Right atrium auricular region (tissue), 2 donors: ENCODE measurements at places on chromosomes 5 and 9. TPM values are rescaled to one million over a fixed set of nuclear protein-coding genes. Genes with fewer than 3 reads are reported as not detected.

The SELENOP gene
- total RNA-seq = 161 TPM

The FYB1 gene
- total RNA-seq = 1.8 TPM

The PCDHA5 gene
- 0.16 TPM for total RNA-seq

The ABO gene
- 1.1 TPM for total RNA-seq

The FOXI1 gene
- total RNA-seq = not detected

- no peak for DNase-seq
These were observed 162.3 kb upstream of the ZNF462 start for GRCh38 chr9:106700676-106701075.

GRCh38 chr9:2506321-2506720 is 115.3 kb upstream of the VLDLR start:
- no peak for DNase-seq

DNA sequence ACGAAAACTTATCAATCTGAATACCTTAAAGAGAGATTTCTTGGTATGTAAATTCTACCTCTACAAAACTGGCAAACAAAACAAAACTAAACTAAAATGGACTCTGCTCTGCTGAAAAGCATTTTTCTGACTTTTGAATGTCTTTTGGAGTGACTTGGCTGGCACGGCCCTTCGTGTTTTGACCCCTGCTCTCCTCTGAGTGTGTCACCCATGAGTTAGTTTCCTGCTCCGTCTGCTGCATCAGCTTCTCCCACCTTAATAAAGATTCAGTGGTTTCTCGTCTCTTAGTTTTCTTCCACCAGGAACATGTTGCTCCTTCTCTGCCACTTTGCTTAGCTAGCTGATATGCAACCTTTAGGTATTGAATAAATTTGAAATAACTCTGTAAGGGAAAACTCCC is 1084.0 kb upstream of the CDH18 start:
- no peak for DNase-seq

GRCh38 chr5:78007233-78007632 is 231.1 kb upstream of the TBCA start:
- no peak for DNase-seq

DNA sequence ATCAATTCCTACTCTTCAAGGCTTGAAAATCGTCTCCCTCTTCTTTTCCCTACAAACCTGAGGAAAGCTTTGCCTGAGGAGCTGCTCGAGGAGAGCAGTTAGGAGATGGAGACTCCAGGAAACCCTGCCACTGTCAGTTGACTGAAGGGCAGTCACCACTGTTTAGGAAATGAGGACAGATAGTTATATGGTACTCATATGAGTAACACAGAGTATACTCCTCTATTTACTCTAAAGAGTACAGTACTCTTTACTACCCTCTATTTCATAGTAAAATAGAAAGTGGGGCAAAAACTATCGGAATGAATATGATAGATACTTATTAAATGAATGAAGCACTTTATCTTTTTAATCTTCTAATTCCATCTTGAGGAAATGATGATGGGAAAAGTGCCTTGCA is 115.8 kb downstream of the MAPKAP1 start:
- DNase-seq = no peak

DNA sequence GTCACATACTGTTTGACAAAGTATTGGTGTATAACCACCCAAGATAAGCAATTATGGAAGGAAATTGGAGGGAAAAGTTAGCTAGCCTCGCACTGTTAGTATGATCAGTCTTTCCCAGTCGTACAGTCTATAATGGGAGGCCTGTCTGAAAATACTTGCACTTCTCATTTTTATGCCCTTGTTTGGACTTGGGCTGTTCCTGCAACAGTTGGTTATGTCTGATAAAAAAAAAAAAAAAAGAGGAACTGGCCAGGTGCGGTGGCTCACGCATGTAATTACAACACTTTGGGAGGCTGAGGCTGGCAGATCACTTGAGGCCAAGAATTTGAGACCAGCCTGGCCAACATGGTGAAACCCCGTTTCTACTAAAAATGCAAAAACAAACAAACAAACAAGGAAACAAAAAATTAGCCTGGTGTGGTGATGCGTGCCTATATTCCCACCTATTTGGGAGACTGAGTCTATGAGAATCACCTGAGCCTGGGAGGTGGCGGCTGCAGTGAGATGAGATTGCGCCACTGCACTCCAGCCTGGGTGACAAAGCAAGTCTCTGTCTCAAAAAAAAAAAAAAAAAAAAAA is 58.3 kb upstream of the ANKRD33B start:
- DNase-seq = no peak

DNA sequence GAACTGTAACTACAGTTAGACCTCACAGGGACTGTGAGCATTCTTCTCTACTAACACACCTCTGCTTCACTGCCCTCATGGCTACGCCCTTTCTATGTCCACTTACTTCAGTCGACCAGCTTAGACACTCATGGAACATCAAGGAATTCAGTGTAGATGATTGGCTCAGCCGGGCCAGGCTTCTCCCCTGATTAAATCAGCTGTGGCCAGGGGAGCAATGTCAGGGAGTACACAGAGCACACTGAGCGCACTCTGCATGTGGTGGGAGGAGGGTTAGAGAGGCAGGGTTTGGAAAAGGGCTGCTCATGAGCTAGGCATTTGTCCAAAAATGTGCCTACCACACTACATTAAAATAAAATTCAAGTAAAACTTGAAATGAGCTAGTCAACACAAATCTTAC is 400.5 kb downstream of the ARRDC3 start:
- no peak for DNase-seq

- DNase-seq = no peak
These were observed 1167.6 kb downstream of the CDH12 start for GRCh38 chr5:21685522-21685921.

- DNase-seq = no peak
These were observed 8.4 kb upstream of the IL6ST start for GRCh38 chr5:56003179-56003578.

GRCh38 chr5:26872337-26872736 is 166.0 kb downstream of the CDH9 start:
- DNase-seq = no peak

- DNase-seq = no peak
These were observed 927 bp upstream of the CDO1 start for GRCh38 chr5:115817386-115817785.

- no peak for DNase-seq
These were observed 15.1 kb upstream of the NCS1 start for GRCh38 chr9:130157079-130157478.

DNA sequence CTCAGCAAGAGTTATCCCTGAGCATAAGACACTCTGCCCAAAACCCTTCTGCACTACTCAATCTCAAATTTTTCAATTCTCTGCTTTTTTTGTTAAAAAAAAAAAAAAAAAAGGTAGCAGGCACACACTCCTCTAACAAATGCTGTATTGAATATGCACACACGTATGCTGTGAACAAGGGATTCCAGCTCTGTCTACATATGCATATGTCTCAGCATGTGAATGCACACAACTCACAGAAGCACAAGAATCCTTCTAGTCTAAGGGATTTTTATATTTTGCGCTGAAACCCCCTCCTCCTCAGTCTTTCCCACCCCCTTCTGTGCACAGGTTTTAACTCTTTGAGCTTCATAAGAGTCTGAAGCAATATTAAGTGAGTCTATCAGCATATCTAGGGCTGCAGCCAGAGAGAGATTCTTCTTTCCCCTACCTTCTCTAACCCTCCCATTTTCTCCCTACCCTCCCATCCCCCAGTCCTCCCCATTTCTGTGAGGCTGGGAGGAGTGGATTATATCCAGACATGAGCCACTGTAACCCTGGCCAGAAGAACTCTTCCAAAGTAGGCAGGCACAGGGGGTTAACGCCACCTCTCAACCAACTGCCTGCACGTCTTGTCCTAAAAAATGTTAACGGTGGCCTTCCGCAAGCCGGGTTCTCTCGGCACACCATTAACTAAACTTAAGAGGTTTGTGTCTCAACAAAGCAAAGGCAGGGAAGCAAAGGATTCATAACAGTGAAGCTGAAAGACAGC is 1.0 kb downstream of the GABRB2 start:
- DNase-seq = no peak

DNA sequence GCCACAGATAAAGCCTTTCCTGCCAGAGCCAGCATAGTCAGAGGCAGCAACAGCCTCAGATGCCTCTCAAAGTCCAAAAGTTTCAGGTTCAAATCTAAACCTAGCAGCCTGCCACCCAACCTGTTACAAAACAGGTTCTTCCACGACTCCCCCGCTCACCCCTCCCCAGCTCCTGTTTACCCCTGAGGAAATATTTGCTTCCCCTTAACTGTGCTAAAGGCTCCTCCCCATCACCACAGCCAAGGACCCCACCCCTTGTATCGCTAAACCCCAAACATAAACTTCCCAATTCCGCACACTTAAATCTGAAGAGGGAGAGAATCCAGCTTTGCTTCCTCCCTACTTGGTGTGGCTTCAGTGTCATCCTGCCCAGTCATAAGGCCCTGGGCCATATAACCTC is 15.4 kb upstream of the VDAC1 start:
- DNase-seq = no peak
